ENCODE measurements at places on chromosomes 2 and 18.

- DNase-seq: no peak
- no peak overlapping the region for H3K27ac ChIP-seq
- H3K36me3 ChIP-seq: no peaks in the 10 kb centered on the region
- H3K4me1 ChIP-seq: no peaks in the 10 kb centered on the region
Observed at GRCh38 chr2:175732531-175732930, 269.5 kb downstream of the LNPK start.

- no peaks in the 10 kb centered on the region for H3K36me3 ChIP-seq
- peaks cover 2% of the 10 kb centered on the region for H3K4me1 ChIP-seq
- H3K27ac ChIP-seq: peak overlapping the region; percentile 50
- no peak for DNase-seq
Observed at GRCh38 chr18:58831606-58832005, 33.1 kb upstream of the ZNF532 start.

DNA sequence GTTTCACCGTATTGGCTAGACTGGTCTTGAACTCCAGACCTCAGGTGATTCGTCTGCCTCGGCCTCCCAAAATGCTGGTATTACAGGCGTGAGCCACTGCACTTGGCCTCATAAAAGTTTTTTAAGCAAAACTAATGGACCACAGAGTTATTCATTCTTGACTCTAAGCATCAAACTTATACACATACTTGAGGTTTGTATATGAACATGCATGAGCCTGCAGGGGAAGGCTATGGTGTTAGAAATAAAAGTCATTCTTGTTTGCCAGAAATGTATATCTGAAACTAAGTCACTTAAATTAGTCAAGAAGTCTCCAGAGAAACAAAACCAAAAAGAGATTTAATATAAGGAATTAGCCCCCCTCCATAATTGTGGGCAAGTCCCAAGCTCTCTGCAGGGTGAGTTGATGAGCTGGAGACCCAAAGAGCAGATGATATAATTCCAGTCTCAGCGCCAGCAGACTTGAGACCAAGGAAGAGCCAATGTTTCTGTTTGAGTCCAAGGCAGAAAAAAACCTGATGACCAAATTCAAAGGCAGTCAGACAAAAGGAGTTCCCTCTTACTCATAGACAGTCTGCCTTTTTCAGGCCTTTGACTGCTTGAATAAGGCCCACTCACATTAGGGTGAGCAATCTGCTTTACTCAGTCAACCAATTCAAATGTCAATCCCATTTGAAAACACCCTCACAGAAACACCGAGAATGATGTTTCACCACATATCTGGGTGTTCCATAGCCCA lies 69.0 kb upstream of the DSG1 start:
- H3K36me3 ChIP-seq: no peaks in the 10 kb centered on the region
- no peaks in the 10 kb centered on the region for H3K27me3 ChIP-seq
- peaks cover 78% of the 10 kb centered on the region for H3K4me1 ChIP-seq

DNA sequence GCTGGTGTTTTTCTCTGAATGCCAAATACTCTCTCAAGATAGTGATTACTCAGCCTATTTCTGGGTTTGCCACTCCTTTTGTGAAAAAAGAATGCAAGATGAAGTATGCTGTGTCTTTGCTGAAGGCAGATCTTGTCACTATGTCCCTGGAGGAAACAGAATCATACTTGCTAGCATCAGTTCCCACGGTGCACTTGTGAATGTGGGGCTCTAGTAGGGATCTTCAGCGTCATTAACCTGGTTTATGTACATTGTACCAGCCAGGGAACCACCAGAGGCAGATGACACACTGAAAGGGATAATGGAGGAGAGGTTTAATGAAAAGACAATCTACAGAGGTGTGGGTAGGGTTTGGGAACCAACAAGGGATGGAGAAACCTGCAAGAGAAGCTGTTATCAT lies 131.0 kb upstream of the CXCR4 start:
- H3K4me1 ChIP-seq: no peaks in the 10 kb centered on the region
- no peak overlapping the region for H3K27ac ChIP-seq
- peaks cover 6% of the 10 kb centered on the region for H3K27me3 ChIP-seq
- no peak for DNase-seq
- H3K36me3 ChIP-seq: no peaks in the 10 kb centered on the region
- H3K4me3 ChIP-seq: no peak overlapping the region
